ENCODE measurements at places on chromosomes 5 and 9. TPM values are rescaled to one million over a fixed set of nuclear protein-coding genes. Genes with fewer than 3 reads are reported as not detected.

TJP2 gene
- 105 TPM for polyA plus RNA-seq

PCDHGA1 gene
- polyA plus RNA-seq = not detected

OBP2B gene
- not detected for polyA plus RNA-seq

RALGPS1 gene
- 19.7 TPM for polyA plus RNA-seq

SYK gene
- polyA plus RNA-seq = 2.1 TPM

SLC6A7 gene
- 0.41 TPM for polyA plus RNA-seq

HSD17B3 gene
- polyA plus RNA-seq = 17.7 TPM

SLC23A1 gene
- 3.1 TPM for polyA plus RNA-seq
